NCI-H1092 treated with DMSO at 0.1 percent for 48 hours (cell line): ENCODE measurements at places on chromosomes 3 and 15.

DNA sequence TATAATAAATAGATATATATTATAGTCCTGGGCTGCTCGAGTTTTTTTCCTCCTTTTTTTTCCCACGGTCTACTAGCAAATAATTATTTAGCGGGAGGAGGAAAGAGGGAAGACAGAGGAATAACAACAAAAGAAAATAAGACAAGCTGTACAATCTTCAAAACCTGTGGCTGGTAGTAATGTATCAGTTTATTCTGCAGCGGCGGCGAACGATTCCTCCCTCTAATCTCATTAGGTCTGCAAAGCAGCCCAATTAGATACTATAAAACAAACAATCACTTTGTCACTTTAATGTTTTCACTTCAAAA lies 390 bp upstream of the TLE3 start:
- DNase-seq = no peak

GRCh38 chr3:46089237-46090011 lies 62.1 kb upstream of the XCR1 start:
- no peak for DNase-seq

- no peak for DNase-seq
These were observed 2.1 kb downstream of the AMIGO3 start for GRCh38 chr3:49717211-49717958.

GRCh38 chr15:99425657-99426301 lies 140.0 kb upstream of the MEF2A start:
- no peak for DNase-seq

DNA sequence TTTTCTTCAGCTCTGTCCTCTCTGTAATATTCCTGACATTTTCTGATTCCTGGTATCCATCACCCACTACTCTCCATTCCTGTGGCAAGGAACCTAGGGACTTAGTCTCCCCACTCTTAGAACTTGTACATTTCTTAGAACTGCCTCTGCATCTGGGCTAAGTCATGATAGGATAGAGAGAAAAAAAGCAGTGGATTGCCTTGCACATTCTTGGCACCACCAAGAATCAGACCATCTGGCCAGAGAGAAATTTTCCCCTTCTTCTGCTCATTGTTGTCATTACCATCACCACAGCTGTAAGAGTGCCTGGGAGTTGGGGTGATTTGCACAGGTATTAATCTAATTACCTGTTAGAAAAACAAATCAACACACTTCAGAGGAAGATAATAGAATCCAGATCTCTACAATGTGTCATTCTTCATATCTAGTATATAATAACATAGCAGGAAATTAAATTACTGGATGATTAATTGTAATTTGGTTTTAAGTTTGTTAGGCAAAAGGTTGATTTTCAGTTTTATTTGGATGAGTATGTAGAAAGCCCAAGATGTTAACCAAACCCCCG lies 264.8 kb upstream of the ZPLD1 start:
- no peak for DNase-seq

DNA sequence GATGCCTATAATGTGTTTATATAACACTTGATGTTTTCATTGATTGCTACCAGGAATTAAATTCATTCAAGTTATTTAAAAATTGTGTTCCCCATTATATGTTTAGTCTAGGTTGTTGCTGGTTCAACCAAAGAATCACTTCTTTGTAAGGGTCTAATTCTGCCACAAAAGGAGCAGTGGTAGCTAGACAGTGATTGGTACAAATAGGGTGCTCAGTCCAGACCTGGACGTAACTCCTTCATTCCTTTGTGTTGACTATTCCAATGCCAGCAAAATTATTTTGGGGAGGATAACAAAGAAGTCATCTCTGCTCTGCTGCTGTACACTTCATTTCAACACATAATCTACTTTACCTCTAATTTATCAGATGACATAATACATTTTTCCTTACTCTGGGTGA lies 1.2 kb downstream of the CHMP2B start:
- DNase-seq = no peak

- DNase-seq = no peak
These were observed 237.9 kb upstream of the TOPAZ1 start for GRCh38 chr3:44003801-44004200.

DNA sequence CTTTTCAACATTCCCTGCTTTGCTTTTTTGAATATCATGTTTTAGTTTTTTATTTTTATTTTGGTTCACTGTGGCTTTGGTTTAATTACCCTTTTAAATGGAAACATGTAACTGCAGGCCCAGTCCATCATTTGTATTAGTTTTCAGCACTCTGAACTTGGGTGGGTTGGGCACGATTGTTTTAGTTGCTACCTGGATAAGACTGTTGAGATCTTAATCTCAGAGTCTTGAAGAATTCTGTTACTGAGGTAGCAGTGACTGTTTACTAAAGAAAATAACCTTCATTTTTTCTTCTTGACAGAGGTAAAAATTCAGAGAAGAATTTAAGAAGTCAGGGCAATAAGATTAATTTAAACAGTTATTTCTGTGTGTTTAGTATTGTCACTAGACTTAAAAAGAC lies 15.2 kb downstream of the PLCL2 start:
- DNase-seq = no peak

GRCh38 chr3:87900061-87900460 lies 158.7 kb downstream of the CGGBP1 start:
- peak; percentile 0 for DNase-seq

GRCh38 chr3:190385731-190386688 lies 2.0 kb upstream of the CLDN16 start:
- DNase-seq = no peak

DNA sequence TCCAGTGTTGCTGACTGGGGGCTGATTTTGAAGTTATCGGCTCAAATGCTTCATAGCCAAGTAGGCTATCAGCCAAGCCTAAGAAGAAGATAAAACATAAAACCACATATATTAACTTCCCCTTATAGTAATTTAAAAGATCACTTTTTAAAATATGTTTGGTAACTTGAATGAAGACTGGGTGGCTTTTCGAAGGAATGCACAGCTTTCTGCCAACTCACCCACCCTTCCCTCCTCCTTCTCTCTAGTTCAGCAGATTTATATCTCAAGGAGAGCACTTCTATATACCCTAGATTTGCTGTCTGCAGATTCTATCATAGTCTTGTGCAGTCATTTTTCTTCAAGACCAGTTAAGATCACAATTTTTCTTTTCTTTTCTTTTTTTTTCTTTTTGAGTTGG lies 189.4 kb upstream of the CHRM5 start:
- DNase-seq = no peak

- DNase-seq = no peak
These were observed 95.8 kb upstream of the TGFBR2 start for GRCh38 chr3:30510596-30510995.

DNA sequence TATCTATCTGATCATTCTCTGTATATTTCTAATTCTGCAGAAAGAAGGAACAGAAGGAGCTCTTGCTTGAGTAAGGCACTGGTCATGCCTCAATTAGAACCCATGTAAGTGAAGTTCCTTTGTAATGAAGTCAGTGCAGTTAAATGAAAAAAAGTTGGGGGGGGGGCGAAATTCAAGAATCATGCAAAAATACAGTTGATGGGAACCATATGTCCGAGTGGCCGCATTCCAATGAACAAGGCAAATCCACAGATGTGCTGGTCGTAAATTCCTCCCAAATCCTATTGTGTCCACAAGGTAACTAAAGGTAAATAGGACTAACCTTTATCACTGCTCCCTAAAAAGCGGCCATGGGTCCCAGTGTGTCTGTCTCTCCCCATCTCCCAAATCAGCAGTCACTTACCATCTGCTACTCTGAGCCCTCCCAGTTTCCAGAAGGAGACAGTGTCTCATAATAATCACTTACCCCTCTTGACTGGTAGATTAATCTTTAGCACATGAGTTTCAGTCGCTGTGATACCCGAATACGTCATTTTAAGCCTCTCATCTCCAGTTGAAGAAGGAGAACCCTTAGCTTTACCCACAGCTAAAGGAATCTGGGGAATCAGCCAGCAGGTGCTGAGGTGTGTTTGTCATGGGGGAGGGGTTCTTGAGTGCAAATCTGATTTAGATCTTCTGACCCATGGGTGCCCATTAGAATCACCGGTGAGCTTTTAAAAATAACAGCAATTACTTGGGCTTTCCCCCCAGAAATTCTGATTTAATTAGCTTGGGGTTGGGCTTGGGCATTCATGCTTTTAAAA lies 56.3 kb upstream of the EPHB3 start:
- DNase-seq = no peak

GRCh38 chr15:60551147-60551780 lies 72.3 kb upstream of the ICE2 start:
- no peak for DNase-seq

DNA sequence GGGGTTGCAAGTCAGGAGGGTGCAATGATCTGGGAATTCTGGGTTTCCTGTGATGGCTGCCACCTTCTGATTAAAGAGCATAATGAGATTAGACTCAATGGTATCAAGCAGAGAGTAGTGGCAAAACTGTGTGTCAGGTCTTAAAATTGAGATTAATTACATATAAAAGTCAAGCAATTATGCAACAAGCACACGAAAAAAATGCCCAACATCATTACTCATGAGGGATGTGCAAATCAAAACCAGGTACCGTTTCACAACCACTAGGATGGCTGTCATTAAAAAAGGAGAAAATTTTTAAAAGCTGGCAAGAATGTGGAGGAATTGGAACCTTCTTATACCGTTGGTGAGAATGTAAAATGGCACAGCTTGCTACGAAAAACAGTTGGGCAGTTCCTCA lies 205.0 kb downstream of the OSBPL10 start:
- DNase-seq = no peak

- no peak for DNase-seq
These were observed 1.6 kb downstream of the AMOTL2 start for GRCh38 chr3:134372396-134373270.

GRCh38 chr3:42052484-42053351 lies 38.4 kb upstream of the TRAK1 start:
- peak; percentile 39 for DNase-seq

DNA sequence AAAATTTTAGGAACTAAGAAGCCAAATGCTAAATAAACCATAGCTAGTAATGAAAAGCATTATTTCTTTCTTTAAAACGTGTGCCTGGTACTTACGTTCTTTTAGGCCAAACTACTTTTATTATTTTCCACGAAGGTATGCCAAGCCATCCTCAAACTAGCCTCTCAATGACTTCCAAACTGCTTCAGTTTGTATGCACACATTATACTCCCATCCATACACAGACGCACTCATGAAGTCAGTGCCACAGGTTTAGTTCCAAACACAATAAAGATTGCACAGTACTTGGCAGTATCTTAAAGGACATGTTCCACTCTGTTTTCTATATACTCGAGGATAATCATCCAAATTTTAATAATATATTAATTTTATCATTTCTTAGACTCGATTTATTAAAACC lies 609.2 kb upstream of the ZNF385D start:
- DNase-seq = no peak

GRCh38 chr3:130849091-130849552 lies 44.8 kb upstream of the ATP2C1 start:
- DNase-seq = peak; percentile 78
